ENCODE measurements at places on chromosomes 1 and 21. TPM values are rescaled to one million over a fixed set of nuclear protein-coding genes. Genes with fewer than 3 reads are reported as not detected.

The ADAM30 gene
- total RNA-seq = not detected

DNA sequence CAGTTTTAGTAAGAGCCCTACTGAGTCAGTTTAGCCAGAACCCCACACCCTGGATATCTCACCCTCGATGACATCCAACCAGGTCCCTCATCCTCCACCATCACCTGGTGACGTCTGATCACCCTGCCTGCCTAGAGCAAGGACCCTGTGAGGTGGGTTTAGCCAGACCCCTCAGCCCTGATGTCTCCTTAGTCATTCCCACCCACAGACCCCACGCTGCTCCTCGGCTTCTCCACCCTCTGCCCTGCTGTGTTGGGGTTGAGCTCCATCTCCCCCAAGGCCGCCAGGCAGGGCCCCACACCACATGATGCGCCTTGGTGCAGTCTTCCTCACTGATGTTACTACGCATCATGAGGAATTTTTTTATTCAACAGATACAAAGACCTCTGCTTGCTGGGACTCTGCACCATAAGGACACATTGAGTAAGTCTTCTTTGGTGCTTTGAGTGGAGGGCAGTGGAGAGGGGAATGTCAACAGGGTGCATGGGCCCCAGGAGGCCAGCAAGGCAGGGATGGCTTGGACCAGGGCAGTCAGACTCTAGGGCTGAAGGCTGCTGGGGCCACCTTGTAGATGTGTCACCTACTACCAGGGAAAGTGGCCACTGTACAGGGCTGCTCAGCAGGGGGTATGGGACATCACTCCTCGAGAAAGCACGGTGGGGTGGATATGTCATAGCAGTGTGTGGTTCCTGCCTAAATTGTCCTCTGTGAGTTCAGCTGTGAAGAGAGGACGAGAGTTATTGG lies 1.7 kb upstream of the IBA57 start:
- no peak overlapping the region for H3K4me3 ChIP-seq
- no peaks in the 10 kb centered on the region for H3K36me3 ChIP-seq
- peak overlapping the region; percentile 92 for H3K27ac ChIP-seq

- H3K4me3 ChIP-seq = no peak overlapping the region
- no peaks in the 10 kb centered on the region for H3K36me3 ChIP-seq
- no peak for DNase-seq
- H3K27ac ChIP-seq = no peak overlapping the region
- peaks cover 2% of the 10 kb centered on the region for H3K4me1 ChIP-seq
- H3K27me3 ChIP-seq = no peaks in the 10 kb centered on the region
Measured at GRCh38 chr21:46100906-46101305, 3.0 kb downstream of the COL6A2 start.

The DNASE2B gene
- total RNA-seq = not detected

DNA sequence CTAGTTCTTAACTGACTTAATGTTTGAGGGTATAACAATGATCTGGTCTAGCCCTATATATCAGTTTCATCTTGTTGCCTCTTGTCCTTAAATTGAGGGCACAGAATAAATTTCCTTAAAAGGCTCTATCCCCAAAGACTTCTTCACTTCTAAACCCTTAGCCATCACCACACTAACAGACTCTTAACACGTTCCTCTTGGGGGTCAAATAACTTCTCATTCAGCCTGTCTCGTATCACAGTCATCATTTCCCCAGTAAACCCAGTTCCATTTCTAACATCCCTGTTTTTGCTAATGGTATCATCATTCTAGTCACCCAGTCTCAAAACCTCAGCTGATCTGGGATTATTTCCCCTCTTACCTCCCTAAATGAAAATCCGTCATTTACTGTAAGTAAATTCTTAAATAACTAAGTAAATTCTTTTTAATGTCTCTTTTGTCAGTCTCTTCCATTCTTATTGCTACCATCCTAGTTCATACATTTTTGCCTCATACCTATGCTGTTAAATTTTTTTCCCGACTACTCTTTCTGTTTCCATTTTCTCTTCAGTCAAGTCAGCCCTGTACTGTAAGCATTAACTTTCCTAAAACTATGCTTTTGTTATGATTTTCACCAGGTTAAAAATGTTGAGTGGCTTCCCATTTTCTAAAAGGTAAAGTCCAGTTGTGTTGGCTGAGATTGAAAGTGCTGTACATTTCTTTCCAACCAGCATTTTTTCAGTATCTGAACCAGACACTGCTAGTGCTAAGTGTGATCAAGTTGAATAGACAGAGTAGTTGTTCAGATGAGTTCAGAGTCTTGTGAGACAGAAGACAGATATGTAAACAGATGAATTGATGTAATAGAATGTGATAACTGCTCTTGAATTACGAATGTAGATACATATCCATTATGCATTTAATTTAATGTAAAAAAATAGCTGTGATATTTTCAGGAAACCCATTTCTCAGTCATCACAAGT lies 6.9 kb downstream of the CTTNBP2NL start:
- H3K36me3 ChIP-seq = no peaks in the 10 kb centered on the region
- no peak for DNase-seq
- no peak overlapping the region for H3K27ac ChIP-seq

GRCh38 chr1:111618961-111619634 lies 491 bp upstream of the RAP1A start:
- H3K4me1 ChIP-seq = peaks cover 38% of the 10 kb centered on the region
- H3K36me3 ChIP-seq = no peaks in the 10 kb centered on the region
- peak overlapping the region; percentile 91 for H3K27ac ChIP-seq
- no peaks in the 10 kb centered on the region for H3K27me3 ChIP-seq
- no peak for DNase-seq

DNA sequence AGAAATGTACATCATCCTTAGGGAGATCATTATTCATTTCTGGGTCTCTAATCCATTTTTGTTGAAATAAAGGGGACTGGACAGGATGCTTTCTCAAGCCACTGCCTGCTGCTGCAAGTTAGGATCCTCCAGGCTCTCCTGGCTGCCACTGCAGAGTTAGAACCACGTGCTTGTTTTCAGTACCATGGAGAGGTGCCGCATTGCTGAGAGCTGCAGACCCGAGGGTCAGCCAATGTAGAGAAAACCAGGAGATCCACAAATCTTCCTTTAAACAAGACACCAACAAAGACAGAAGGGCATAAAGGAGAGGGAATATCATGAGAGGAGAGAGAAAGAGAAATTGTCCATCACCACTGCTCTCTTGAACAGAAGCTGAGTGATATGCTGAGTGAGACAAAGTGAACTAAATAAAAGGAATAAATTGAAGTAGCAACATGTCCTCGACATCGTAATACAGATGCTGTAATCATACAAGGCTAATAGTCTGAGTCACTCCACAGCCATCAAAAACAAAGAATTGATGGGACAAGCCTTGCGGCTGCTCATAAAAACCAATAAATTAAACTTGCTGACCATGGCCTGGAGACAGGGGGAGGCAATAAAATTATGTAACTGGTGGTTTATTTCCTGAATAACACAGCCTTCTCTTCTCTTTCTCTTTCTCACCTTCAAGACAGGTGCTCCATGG lies 255.7 kb downstream of the OMA1 start:
- H3K4me3 ChIP-seq = no peak overlapping the region
- DNase-seq = no peak
- H3K36me3 ChIP-seq = no peaks in the 10 kb centered on the region
- no peak overlapping the region for H3K27ac ChIP-seq

DNA sequence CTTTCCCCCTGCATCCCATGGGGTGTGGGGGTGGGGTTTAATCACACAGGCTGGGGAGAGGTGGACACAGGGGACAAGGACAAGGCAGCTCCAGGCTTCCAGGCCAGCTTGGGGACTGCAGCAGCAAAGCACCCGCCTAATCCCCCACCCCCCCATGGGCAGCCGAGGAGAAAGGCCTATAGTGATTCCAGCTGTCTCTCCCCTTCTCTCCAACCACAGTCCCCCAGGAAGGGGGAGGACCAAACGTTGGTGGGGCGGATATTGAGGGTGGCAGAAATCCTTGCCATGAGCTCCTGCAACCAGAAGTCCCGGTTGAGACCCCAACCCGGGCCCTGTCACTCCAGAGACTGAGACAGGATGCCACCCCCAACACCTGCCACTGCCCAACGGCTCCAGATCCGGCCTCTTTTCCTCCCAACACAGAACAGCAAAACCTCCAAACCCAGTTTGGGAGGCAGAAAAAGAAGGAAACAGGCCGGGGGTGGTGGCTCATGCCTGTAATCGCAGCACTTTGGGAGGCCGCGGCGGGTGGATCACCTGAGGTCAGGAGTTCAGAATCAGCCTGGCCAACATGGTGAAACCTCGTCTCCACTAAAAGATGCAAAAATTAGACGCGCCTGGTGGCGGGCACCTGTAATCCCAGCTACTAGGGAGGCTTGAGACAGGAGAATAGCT lies 1.7 kb downstream of the EPHA2 start:
- H3K4me1 ChIP-seq = peaks cover 38% of the 10 kb centered on the region
- H3K36me3 ChIP-seq = no peaks in the 10 kb centered on the region
- H3K27ac ChIP-seq = no peak overlapping the region

DNA sequence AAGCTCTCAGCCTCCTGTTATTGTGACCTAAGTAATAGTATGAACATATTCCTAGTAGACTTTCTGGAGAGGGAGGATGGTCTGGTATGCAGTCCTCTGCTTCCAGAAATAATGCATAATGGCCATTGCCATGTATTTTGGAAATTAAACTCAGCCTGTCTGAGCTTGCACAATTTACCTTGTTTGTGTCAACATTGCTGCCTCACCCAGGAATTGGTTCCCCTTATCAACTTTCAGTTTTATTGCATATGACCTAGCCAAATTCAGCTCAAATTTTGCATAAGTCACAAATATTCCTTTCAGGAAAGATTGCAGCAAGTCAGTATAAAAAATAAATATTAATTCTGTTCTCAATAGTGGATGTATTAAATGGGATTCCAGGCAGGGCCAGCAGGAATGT lies 101.9 kb upstream of the SLC5A9 start:
- H3K36me3 ChIP-seq = no peaks in the 10 kb centered on the region
- no peak overlapping the region for H3K27ac ChIP-seq
- H3K4me3 ChIP-seq = no peak overlapping the region
- H3K27me3 ChIP-seq = no peaks in the 10 kb centered on the region
- no peaks in the 10 kb centered on the region for H3K4me1 ChIP-seq
- no peak for DNase-seq

The CD1D gene
- 0.16 TPM for total RNA-seq

DNA sequence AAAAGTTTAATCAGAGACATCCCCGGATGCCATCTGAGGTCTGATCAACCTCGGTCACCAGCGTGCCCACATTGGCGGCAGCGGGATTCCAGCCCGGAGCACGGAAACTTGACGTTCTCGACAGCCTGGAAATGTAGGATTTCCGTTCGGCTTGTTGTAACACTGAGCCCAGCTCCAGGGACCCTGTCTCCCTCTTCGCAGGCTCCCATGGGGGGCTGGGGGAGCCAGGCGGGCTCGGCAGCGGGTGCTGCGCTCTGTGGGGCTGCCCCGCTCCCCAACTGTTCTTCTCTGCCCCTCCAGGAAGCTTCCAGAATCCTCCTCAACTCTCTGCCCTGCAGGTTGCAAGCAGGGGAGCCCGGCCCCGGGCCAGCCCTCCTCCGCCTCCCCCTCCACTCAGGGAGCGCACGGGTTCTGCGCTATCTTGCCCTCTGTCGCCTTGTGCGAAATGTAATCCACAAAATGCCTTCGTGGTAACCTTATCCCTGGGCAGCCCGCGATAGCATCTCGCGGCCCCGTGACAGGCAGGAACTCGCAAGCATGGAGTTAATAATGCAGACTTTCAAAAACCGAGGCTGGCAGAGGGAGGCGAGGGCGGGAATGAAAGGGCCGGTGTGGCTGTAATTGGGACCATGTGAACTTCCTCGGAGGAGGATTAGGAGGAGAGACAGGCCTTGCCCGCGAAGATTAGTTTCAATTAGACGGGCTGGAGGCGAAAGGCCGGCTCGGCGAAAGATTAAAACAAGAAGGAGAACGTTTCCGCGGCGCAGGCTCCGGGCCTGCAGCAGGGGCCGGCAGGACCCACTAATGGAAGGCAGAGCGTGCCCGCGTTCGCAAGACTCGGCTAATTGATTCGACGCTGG lies 53.9 kb upstream of the TTC34 start:
- H3K27me3 ChIP-seq = no peaks in the 10 kb centered on the region
- H3K4me1 ChIP-seq = no peaks in the 10 kb centered on the region
- no peak for DNase-seq
- no peak overlapping the region for H3K4me3 ChIP-seq
- no peaks in the 10 kb centered on the region for H3K36me3 ChIP-seq
- no peak overlapping the region for H3K27ac ChIP-seq

The RNF223 gene
- total RNA-seq = 0.32 TPM

- H3K4me1 ChIP-seq = no peaks in the 10 kb centered on the region
- H3K36me3 ChIP-seq = no peaks in the 10 kb centered on the region
- DNase-seq = no peak
Measured at GRCh38 chr1:146031476-146031875, 9.9 kb upstream of the HJV start.

The FHAD1 gene
- total RNA-seq = 0.19 TPM

DNA sequence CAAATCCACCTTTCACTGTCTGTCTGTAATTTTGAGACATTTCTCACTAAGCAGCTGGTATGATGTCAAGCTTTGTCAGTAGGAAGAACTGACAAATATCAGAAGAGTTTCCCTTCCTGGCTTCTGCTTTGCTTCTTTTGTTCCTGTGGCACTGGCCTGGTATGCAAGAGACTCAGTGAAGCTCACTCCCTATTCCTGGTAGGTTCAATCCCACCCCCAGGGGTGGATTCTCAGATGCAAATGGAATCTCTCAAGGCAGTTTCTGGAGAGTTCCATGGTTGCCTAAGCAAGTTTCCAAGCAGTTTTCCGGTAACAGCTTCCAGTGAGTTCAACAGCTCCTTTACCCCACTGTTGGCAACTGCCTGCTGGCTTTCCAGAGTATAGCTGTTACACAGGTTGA lies 683.4 kb downstream of the PTPRC start:
- no peaks in the 10 kb centered on the region for H3K36me3 ChIP-seq
- no peaks in the 10 kb centered on the region for H3K27me3 ChIP-seq
- no peaks in the 10 kb centered on the region for H3K4me1 ChIP-seq
- no peak overlapping the region for H3K27ac ChIP-seq
- H3K4me3 ChIP-seq = no peak overlapping the region
- no peak for DNase-seq

DNA sequence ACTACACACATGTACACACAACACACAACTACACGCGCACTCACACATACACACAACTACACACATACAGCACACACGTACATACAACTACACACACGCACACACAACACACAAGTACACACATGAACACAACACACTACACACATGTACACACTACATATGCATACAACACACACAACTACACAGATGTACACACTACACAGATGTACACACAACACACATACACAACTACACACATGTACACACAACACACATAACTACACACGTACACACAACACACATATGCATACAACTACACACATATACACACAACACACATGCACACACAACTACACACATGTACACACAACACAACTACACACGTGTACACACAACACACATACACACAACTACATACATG lies 318.6 kb downstream of the CAMTA1 start:
- H3K4me1 ChIP-seq = no peaks in the 10 kb centered on the region
- no peaks in the 10 kb centered on the region for H3K36me3 ChIP-seq
- no peaks in the 10 kb centered on the region for H3K27me3 ChIP-seq
- H3K27ac ChIP-seq = no peak overlapping the region

The ANKRD35 gene
- 0.15 TPM for total RNA-seq
